Activated CD8-positive, alpha-beta memory T cell treated with anti-CD3 and anti-CD28 coated beads, Interleukin-2, amount 50 U/mL, for 48 hours (primary cell): ENCODE measurements at places on chromosomes 3 and 15.

- DNase-seq = no peak
These were observed 158.2 kb upstream of the TSC22D2 start for GRCh38 chr3:150249779-150250470.

GRCh38 chr3:52682016-52682415, 3.7 kb downstream of the PBRM1 start:
- DNase-seq = no peak

DNA sequence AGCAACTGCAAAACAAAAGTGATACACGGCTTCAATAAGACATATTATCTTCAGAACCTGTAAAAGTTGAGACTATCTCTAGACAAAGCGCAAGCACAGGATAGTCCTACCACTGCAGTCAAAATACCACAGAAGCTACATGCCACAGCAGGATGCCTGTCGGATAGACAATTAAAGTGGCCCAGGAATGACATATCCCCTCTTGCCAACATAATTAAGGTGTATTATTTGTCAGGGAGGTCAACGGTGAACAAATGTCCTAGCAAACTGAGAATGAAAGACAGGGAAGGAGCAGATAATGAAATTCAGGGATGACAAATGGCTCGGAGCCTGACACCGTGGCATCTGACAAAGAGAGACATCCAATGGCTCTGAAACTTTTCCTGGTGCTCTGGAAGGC, 185.7 kb downstream of the MECOM start:
- no peak for DNase-seq

DNA sequence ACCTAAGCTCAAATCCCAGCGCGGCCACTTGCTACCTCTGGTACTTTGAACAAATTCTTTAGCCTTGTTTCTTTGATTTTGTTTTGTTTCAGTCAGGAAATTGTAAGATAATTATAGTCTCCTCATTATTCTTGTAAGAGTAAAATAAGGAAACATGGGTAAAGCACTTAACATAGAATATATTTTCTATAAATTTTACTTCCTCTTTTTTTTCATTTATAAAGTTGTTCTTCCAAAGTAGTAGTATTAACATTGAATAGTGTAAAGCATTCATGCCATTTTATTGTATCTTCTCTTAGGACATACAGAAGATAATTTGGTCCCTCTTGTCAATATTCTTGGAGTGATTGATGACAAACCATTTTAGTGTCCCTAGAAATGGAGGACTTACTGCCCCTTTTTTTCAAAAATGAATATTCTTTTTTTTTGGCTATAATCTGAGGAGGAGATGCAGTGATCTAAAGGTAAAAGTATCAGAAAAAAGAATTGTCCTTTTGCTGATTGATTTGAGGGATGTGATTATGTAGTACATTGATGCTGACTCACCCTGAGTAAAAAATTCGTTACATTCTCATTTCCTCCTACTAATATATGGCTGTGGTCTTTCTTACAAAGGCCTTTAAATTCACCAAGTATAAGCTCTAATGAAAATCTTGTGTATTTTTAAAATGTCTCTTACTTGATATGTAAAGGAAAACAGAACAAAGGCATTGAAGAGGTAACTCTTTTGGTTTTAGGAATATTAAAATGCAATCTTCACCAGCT, 51.0 kb downstream of the ALCAM start:
- no peak for DNase-seq

- no peak for DNase-seq
These were observed 24.8 kb upstream of the CMTM7 start for GRCh38 chr3:32366638-32367397.

DNA sequence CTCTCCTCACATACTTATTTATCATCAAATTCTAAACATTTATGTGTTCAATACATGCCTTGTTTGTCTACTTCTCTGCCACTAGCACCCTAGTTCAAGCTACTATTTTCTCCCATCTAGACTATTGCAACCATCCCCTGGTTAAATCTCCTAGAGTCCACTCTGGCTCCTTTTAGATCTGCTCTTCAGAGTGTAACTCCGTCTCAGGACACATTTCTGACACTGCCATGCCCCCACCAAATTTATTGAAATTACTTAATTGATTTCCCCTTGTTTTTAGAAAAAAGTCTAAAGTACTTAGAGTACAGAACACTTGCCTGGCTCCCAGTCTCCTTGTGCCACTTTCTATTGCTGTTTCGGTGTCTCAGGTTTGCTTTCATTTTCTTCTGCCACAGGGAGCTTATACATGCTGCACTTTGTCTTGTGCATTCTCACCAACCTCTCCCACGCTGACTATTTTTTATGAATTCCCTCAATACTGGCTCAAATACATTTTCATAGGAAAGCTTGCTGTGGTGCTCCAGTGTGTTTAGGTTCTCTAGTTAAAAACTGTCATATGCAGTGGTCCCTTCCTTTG, 792.3 kb downstream of the DIPK2A start:
- no peak for DNase-seq

DNA sequence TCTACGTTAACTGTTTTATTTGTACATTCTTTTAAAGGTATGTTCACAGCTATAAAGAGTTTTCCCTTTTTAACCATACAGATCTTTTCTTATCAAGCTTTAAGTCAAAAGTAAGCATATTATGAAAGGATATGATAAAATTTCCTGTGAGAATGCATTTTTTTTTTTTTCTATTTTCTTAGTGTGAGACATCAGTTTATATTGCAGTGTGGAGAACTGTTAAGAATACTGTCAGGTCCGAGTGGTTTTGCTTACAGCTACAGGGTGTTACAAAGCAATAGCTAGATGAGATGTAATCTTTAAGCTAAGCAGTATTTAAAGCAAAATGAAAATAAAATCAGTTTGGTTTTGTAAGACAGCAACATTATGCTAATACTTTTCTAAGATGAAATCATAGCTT, 133.2 kb downstream of the SLC25A26 start:
- no peak for DNase-seq
